ENCODE measurements at places on chromosomes 5 and 9.

GRCh38 chr9:95336281-95336680, 18.8 kb upstream of the FANCC start:
- DNase-seq, result no peak

DNA sequence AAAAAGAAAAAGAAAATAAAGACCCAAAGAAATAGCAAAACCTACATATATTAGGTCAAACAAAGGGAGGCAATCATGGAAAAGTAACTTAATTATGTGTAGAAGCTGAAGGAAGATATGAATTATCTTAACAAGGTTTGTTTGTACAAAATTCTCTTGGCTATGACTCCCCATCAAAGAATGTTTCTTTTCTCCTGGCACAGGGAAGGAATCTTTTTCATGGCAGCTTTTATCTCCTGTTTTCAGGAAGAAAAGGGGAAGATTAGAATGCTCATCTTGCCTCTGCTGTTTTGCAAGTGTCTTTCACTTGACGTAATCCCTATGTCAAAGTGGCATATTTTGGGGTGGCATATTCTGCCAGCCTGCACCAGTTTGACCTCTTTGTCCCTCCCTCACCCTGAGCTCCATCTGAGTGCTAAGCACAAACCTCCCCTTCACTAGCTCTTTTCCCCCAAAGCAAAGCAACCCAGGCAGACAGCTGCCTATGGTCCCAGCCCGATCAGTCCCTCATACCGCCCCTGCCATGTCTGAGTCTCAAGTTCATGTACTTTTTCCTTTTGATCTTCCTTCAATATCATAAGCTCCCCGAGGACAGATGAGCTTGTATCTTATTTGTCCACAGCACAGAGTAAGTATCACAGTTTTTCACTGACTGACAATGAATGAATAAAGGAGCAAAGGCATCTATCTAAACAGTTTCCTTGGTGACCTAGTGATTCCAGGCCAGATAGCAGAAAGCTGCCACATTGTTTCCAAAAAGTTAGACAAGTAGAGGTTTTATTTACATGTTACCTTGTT, 242.8 kb upstream of the ANKRD55 start:
- DNase-seq, result no peak

DNA sequence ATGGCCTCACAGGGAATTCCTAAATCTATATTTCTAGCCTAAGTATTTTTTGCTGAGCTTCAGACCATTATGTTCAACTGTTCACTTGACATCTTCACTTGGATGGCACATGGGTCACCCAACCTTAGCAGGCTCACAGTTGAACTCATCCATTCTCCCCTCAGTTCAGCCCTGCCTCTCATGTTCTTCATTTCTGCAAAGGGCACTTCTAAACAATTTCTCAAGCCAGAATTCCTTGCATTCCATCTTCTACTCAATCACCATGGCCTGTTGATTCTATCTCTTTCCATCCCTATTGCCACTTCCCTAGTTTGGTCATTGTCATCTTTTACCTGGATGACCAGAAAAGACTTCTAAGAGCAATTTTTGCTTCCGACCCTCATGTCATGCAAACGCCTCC, 7.3 kb upstream of the RGS3 start:
- DNase-seq, result no peak

DNA sequence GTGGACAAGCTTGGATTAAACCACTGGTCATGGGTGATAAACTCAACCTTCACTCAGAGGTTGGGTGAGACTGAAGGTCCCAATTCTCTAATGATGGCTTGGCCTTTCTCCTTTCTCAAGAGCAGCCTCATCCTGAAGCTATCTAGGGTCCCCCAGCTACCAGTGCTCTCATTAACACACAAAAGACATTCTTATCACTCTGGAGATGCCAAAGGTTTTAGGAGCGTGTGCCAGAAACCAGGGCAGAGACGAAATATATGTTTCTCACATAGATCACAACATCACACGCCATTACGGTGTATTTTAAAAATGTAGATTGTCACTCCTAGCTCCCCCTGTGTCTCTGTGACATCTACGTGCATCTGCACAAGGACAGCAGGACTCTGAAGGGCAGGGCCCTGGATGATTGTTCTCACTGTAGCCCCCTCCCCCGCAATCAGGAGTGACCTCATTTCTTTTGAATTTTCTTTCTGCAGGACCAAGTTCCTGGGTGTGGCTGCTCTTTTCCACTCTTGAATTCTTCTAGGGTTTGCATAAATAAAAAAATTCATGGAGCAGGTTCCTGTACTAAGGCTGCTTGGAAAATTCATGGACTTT, 311.3 kb downstream of the GADD45G start:
- DNase-seq, result no peak

GRCh38 chr5:1330847-1331831, 13.8 kb downstream of the CLPTM1L start:
- DNase-seq, result no peak

DNA sequence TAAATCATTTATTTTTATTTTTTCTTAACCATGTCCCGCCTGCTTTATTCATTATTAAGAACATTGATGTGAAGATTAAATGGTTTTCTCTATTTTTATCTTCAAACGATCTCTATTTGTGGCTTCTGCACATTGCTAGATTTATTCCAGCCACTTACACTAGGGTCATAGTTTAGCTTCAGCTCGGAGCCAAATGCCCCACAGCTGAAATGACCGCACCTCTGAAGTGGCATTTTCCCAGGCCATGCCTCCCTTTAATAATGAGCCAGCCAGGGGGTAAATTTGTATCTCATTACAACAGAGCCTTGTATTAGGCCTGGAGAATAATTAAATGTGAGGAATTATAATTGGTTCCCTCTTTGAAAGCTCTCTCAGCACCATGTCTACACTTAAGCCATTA, 89.4 kb downstream of the DOCK8 start:
- DNase-seq, result no peak

DNA sequence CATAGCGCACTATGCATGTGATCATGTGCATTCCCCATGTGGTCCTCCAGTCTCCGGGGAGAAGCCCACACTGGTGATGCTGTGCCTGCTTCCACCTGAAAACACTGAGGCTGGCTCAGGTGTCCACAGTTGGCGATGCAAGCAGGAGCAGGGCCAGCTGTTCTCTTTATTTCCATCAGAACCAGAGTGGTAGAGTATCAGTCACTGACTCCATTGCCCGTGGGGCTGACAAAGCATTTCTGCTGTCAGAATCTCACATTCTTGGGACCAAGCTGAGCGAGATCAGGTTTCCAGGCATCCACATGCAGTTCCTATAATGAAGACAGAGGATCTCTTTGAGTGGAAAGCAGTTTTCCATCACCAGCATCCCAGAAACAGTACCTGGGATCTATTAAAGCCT, 52.5 kb downstream of the GADD45G start:
- no peak for DNase-seq

DNA sequence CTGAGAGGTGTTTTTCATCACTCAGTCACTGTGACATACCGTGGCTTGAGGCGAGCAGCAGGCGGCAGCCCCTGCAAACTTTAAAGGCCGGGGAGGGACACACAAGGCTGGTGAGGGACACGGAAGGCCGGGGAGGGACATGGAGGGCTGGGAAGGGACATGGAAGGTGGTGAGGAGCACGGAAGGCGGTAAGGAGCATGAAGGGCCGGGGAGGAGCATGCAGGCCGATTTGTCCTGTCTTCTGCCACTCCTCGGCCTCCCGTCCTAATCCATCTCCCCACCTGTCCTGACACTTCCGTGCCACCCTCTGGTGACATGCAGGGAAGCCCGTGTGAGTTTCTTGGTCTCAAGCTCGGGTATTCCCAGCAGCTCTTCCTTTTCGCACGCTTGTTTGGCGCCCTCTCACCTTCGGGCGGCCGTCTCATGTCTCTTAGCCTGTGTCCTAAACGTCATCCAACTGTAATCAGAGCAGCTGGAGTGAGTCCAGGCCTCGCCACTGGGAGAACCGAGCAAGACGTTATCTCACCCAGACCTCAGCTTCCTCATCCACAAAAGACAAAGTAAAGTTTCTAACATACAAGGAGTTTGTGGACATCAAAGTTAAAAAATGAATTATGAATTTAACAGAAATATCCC, 126.5 kb downstream of the MRPL36 start:
- DNase-seq, result no peak

DNA sequence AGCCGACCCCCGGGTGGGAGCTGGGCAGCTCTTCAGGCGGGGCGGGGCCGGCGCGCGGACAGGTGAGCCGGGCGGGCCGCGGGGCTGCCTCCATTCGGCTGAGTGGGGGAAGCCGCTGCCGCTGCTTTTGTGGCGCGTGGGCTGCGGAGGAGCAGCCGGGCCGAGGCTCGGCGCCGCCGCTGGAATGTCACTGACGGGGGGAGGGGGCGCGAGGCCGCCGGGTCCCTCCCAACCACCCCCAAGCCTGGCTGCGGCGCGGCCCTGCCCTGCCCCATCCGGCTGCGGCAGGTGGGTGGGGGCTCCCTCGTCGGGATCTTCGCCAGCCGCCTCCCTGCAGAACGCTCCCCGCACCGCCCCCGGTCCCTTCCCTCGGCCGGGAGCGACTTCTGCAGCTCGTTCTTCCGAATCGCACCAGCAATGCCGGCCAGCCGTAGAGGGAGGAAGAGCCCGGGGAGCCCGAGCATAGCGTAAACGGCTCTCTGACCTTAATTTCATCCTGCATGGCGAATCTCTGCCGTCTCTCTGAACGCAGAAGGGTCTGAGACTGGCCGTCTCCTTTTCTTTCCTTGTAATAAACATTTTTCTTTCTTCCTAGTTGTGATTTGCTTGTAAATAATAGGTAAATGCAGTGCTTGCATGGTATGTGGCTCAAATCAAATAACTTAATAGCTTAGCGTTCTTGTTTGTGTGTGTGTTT, 505 bp downstream of the SPTAN1 start:
- DNase-seq, result no peak

- no peak for DNase-seq
Observed at GRCh38 chr5:8634219-8634618, 765.3 kb downstream of the MTRR start.

DNA sequence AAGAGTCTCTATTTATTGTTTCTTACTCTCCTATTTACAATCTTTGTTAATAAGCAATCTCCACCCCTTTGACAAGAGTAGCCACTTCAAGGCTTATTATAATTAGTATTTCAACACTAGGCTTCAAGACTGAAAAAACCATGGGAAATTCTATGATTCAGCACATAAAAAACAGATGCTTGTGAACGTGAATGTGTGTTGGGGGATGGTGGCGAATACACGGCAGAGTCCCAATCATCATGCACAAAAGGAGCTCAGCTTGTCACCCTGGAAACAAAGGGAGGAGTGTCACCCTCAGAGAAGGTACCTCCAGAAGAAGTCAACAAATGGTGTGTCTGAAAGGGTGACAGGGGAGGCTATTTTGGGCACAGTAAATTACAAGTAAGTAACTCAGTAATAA, 157.2 kb upstream of the RETREG1 start:
- no peak for DNase-seq

GRCh38 chr9:113523421-113524141, 60.1 kb downstream of the RGS3 start:
- DNase-seq, result no peak
